Bone marrow (tissue), 2 donors: ENCODE measurements at places on chromosomes 3 and 15.
A peak's percentile ranks its signal among the peaks of the same experiment; 100 is the strongest.

GRCh38 chr3:127209155-127209839, 16.4 kb downstream of the PRR23E start:
- no peak for DNase-seq

- peak; percentile 21 for DNase-seq
These were observed 430.7 kb upstream of the CBLB start for GRCh38 chr3:106299300-106300098.

DNA sequence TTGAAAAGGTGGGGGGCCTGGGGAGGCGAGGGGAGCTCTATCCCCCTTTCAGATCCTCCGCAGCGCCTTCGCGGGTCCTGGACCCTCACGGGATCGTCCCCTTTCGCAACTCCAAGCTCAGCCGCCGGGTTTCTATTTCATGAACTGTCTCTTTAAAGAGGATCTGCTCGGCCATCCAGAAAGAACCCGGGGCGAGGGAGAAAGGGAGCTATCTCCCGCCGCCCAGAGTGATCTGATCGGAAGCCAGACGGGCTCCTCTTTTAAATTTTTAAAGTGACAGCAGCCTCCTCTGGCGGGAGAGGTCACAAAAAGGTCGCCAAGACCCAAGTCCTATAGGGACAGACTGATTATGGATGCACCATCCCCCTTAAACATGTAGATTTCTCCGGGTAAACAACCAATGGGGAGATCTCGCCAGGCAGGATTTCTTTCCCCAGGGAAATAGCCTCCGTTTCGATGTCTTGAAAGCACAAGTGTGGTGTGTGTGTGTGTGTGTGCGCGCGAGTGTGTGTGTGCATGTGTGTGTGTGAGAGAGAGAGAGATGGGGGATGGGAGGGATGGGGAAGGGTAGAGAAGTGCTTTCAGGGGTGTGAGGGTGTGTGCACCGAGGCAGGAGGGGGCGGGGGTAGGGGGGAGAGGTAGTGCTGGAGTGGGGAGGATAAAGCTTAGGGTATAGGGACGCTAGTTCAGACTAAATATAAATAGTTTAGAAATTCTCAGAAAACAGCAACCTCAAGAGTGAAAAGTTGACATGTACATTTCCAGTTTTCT, 516.1 kb downstream of the MECOM start:
- no peak for DNase-seq

DNA sequence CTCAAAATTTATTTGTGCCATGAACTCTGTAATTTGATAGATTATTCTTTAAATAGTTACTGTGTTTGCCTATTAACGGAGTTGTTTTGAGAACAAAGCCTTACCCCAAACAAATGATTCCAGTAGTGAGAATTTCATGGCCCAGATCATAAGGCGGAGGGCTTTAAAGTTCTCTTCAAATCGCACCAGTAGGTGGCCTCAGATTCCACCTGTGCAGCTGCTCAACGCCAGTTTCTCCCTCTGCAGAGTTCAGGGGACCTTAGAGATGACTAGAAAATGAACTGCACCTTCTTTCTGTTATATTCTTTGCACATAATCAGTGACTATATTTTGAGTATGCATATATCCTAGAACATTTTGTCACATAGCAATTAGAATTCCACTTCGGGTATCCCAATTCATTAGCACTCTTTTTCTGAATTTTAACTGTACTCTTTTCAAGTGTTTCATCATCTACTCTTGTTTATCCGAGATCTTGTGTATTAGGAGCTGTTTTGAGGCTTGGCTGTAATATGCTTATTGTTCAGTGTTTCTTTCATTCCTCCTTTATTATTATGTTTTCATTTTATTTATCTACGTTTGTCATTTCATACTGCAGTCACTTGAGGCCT, 232.6 kb upstream of the CHRM5 start:
- no peak for DNase-seq

DNA sequence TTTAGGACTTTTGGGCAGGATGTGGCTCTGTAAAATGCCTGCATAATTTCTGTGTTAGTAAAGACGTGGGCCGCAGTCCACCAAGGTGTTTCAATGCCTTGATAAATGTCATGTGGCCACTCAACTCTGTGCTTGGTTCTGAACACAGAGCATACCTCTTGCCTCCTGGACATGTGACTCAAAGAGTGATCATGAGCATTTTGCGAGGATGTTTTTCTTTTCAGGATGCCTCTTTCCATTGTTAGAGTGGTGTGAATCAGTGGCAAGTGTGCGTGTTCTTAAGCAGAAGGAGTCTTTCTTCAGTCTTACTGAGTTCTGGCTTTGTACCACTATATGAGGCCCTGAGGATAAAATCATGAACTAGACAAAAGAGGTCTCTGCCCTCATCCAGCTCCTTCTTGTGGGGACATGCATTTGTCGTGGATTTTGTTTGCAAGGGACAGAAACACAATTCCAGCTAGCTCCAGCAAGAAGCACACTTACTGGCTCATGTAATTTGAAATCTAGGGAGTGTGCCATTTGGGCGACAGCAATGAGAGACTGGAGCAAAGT, 363.4 kb downstream of the LRTM1 start:
- DNase-seq, result no peak

GRCh38 chr15:60788692-60789103, 309.8 kb upstream of the ICE2 start:
- no peak for DNase-seq

- no peak for DNase-seq
These were observed 52.0 kb downstream of the CCR3 start for GRCh38 chr3:46293991-46294833.

DNA sequence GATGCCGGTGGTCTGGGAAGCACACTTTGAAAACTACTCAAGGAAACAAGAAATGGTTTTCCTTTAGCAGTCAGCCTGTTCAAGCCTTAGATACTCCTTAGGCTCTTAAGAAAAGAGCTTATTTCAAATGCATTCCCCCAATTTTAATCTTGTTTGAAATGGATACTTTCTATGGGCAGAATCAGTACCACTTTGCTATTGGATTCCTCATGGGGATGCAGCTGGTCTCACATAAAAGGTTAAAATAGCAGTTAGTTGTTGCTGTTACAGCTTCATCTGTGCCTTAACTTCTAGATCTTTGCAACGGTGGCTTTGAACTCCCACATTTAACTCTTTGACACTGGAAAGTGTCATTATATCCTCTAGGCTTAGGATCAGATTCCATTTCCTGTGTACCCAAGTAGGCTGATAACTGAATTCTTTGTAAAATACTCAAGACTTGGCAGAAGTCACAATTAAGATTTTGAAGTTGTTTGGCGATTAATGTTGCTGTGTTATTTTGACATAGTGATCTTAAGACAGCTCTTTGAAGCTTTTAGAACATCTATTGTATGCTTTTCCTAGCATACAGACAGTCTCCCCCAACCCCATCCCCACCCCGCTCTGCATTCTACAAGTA, 2.2 kb downstream of the THBS1 start:
- no peak for DNase-seq

DNA sequence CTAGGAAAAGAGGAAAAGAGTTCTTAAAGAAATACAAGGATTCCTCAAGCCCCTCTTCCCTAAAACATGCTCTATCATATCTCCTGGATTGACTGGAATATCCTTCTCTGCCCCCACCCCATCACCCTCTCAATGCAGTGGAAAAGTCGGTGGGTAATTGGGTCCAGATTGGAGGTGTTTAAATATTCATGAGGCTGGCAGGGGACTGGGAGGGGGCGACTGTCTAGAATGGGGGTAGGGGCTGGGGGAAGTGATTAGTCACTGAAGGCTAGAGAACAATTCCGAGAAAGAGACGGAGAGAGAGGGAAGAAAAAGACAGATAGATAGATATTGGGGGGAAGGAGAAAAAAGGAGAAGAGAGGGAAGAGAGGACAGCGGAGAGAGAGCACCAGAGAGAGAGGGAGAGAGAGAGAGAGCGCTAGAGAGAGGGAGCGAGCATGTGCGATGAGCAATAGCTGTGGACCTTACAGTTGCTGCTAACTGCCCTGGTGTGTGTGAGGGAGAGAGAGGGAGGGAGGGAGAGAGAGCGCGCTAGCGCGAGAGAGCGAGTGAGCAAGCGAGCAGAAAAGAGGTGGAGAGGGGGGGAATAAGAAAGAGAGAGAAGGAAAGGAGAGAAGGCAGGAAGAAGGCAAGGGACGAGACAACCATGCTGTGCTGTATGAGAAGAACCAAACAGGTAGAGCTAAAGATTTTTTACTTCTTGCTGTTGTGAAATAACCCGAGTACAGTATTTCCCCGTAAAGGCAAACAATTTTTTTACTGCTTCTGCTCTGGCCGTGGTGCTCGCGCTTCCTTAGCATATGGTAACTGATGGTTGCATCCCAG, at the start of gene GAP43:
Gene GAP43, plus strand, starts transcription at position 467 of the 825 bp plus-strand sequence. Its CDS starts 180 bp downstream, at position 647.
- DNase-seq, result no peak

- DNase-seq, result no peak
These were observed 485.9 kb downstream of the NSUN3 start for GRCh38 chr3:94548581-94549316.

GRCh38 chr3:62812631-62813030, 62.6 kb downstream of the CADPS start:
- no peak for DNase-seq

DNA sequence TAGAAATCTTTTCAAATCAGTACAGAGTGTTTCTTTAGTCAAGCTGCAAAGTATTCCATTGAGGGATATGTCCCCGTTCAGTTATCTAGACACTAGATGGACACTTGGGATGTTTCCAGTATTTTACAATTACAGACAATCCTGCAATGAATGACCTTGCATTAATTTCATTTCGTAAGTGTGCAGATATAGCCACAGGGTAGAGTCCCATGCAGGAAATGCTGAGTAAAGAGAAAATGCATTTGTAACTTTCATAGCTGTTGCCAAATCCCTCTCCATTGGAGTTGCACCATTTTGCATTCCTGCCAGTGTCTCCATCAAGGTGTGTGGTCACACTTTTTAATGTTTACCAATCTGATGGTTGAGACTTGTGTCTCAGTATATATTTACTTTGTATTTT, 92.5 kb downstream of the LIPC start:
- DNase-seq, result no peak

DNA sequence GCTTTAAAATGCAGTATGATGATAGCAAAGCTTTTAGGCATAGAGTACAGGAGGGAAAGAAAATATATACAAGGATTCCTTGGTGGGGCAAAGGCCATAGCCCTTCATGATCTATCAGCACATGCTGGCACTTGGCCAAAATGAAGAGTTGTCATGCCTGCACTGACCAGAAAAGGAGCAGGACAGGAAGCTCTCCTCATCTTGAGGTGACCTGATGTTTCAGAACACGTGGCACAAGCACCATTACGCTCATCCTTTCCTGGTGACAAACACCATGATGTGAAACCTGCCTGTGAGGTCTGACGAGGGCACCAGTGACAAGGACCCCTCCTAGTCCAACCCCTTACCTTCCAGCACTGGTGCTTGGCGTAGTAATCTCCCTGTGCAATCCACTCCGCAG, 77.9 kb upstream of the DCLK3 start:
- no peak for DNase-seq

DNA sequence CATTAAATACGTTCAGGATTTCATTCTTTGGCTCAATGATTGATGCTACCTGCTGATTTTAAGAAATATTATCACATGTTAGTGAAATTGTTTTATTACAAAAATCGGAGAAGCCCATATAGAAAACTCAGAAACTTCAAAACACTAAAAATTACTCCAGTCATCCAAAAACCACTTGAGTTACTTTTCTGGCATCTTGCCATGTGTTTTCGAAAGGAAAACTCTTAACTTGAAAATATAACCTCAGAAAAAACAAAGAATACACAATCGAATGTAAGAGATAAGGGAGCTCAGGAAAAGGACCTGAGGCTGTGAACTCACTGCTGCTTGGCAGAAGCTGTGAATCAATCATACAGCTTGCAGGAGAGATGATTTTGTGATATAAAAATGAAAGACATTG, 151.3 kb upstream of the SLITRK3 start:
- no peak for DNase-seq

DNA sequence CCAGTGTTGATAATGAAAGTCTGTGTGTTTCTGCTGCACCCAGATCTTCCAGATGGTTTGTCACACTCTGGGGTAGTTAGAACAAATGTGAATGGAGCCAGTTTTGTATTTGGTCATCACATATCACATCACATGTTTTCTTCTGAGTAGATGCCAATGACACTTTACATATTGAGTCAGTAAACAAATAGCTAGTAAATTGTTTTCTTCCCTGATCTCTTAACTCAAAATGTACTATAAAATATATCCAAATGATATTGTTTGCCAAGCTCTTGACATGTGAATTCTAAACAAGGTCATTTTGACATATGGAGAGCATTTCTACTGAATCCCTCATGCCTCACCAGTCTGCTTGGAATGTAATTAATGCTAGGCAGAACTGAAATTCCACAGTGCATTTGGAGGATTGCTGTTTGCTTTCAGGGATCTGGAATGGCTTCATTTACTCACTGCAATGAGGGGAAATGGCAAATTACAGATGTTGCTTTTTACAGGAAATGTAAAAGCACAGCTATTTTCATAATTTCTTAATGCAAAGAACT, 45.0 kb downstream of the PDHB start:
- DNase-seq, result no peak

DNA sequence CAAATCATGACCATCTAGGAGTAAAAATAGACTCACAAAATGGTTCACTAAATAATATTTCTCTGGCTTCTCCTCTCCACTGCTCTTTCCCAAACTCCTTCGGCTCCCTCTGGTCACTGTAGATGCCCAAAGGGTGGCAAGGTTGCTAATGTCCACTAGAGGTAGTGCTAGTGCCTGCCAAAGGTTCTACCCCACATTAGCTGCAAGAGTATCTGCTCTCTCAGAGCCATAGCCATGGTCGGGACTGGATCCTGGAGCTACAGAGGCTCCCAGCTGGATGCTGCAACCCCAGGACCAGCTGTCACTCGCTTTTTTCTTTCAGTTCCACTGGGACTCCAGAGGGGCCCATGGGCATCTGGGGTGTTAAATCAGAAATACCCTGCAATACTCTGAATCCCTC, 8.5 kb downstream of the HTR3D start:
- no peak for DNase-seq

DNA sequence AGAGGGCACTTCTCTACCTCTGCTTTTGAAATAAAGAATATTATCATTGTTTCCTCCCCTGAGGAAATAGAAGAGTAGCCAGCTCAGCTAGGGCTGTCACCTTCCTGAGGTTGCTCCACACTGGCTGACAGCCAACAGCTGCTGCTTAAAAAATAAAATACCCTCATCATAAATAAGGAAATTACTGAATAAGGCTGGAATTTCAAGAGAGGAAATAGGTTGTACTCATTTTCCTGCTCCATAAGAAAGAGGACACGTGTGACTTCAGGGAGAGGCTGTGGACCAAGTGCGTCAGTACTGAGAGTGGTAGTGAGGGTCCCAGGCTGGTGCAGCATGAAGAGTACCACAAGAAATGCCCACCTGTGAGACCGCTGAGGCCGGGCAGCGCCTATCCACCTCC, 8.1 kb upstream of the C2CD4B start:
- no peak for DNase-seq

DNA sequence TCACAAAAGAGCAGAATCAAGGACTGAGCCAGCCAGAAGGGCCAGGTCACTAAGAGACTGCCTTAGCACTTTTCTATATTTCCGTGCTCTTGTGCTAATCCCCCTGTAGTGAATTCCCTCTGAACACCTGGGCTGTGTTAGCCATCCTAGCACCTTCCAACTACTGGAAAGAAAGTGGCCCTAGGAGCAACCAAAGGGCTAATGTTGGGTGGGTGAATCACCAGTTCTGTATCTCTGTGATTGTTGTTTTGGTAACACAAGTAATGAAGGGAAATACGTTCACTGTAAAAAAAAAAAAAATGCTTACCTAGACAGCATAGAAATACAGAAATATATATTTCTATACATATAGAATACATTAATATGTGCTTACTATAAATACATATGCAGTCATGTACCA, 43.9 kb downstream of the PXYLP1 start:
- no peak for DNase-seq
